Activated T-helper 9 cell treated with anti-CD3 and anti-CD28 coated beads, Interleukin-2, amount 50 U/mL, for 16 hours (primary cell): ENCODE measurements at places on chromosomes 11 and 22.

- no peak for DNase-seq
Observed at GRCh38 chr11:78986305-78986704, 411.6 kb upstream of the NARS2 start.

DNA sequence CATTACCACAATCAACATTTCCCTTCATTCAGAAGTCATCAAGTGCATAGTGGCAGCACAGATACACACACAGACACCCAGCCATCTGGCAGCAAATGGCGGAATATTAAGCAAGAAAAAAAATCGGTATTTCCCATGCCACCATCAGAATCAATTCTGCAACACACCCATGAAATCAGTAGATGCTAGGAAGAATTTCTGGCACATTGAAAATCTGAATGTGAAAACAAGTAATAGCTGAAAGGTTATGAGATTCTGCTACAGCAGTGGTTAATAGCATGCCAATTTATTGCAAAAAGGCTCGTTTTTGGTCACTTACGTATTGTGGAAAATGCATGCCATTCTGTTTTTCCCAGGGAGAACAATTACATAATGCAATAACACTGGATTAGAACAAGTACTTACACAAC is 91.1 kb downstream of the PICALM start:
- no peak for DNase-seq

GRCh38 chr11:13229136-13229535 is 48.5 kb upstream of the BMAL1 start:
- DNase-seq = no peak

- DNase-seq = no peak
Observed at GRCh38 chr22:42303396-42304323, 33.2 kb upstream of the TCF20 start.

GRCh38 chr11:12223771-12224536 is 113.6 kb downstream of the MICAL2 start:
- DNase-seq = no peak

DNA sequence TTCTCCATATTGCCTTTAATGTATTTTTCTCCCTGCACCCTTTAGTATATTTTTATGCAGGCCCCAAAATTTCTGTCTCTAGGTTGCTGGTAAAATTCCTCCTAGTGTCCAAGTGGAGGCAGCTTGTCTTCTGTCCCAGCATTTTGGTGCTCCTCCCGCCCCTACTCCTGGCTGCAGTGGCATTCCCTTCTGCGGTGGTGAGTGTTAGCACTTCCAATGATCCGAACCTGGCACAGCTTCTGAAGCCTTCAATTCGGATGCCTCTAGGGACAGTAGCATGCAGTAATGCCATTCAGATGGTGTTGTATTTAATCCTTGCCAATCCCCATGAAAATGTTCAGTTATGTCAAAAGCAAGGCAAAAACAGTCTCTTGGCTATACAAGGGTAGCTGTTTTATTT is 5.9 kb downstream of the YWHAH start:
- no peak for DNase-seq

DNA sequence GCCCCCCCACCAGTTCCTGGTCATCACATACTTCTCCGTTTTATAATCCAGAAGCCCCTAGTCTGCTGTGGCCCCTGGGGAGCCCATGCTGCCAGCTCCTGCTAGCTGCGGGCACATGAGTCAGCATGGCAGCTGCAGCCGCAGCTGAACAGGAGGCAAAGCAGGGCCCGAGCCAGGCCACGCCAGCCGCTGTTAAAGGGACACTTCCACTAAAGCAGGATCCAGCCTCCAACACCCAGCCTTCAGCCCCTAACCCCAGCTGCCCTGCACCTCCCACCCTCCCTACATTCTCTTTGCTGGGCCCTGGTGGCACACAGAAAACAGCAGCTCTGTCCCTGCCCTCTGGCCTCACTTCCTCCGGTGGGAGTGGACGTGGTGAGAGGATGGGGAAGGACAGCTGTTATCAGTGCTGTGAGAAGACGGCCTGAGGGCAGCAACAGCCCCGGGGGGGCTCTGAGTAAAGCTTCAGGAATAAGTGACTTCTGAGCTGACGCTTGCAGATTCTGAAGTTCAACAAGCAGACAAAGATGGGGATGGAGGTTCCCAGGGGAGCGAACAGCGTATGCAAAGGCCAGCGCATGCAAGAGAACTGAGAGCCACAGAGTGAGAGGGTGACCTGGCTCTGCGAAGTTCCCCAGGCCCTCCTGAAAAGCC is 688 bp upstream of the LRRC74B start:
- DNase-seq = no peak
